ENCODE measurements at places on chromosomes 11 and 22.

GRCh38 chr11:123407130-123407995, 22.7 kb upstream of the GRAMD1B start:
- DNase-seq, result no peak

- no peak for DNase-seq
Observed at GRCh38 chr11:124923296-124923695, 4.2 kb downstream of the HEPN1 start.

DNA sequence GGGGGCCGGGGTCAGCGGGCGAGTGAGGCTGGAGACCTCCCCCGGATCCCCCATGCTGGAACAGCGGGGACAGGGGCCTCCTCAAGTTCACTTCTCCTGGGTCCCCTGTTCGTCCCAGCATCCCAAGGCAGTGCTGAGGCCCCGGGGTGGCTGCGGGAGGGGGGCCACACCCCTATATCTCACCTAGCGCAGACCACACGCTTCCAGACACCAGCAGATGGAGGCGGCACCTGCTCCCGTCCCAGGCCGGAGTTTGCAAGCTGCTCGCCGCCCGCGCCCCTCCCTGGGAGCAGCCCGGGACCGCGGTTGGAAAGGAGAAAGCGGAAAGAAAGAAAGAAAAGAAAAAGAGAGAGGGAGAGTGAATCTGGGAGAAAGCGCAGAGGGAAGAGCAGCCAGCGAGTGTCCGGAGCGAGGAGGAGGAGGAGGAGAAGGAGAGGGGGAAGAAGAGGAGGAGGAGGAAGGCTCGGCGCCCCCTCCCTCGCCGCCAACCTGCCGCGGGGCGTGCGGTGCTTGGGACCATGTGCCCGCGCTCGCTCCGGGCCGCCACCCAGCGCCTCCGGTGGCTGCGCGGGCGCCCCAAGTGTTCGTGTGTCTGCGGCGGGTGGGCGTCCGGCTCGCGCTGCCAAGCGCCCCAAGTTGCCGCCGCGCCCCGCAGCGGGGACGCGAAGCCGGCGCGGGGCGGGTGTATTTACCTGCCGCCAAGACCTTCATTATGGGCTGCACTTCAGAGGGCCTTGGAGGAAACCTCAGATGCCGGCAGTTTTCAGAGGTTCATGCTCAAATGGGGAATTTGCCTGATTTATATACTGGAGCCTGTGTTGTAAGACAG, at the start of gene LIF:
Gene LIF (minus strand): TSS at position 775 of the 829 bp plus-strand sequence. CDS start 64 bp downstream, at position 711.
- DNase-seq, result no peak

- DNase-seq, result no peak
Observed at GRCh38 chr22:48651981-48652538, 1175.6 kb downstream of the BRD1 start.

GRCh38 chr22:37749831-37750595, 53.2 kb downstream of the TRIOBP start:
- peak; percentile 44 for DNase-seq

GRCh38 chr11:110374921-110375320, 54.8 kb upstream of the FDX1 start:
- no peak for DNase-seq

Data from GM04503 (cell line).